ENCODE measurements at places on chromosomes 13 and 19. TPM values are rescaled to one million over a fixed set of nuclear protein-coding genes. Genes with fewer than 3 reads are reported as not detected.

GRCh38 chr13:36067746-36068381 is 63.3 kb downstream of the DCLK1 start:
- ATAC-seq, result no peak

GRCh38 chr13:108463340-108463739 is 166.1 kb upstream of the MYO16 start:
- no peak for ATAC-seq

GRCh38 chr13:91805605-91806004 is 407.2 kb downstream of the GPC5 start:
- ATAC-seq, result no peak

DNA sequence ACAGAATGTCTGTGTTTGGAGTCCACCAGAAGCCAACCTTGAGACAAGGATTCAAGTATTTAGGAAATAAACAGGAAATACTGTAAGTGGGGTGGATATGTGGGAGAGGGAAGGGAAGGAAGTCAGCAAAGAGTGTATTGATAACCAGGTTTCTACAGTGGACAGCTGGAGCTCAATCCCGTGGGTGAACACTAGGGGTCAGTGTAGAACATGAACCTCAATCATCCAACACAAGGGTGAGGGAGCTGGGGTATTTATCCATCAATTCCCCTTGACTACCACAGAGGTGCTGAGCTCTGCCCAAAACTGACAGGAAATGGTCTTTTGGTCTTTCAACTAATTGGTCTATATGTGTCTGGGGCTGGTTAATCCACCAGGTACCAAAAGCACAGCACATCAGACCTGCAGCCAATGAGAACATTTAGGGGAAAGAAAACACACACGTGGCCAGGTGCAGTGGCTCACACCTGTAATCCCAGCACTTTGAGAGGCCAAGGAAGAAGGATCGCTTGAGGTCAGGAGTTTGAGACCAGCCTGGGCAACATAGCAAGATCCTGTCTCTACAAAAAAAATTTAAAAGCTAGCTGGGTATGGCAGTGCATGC is 5.6 kb upstream of the SYDE1 start:
- ATAC-seq, result peak; percentile 28

DNA sequence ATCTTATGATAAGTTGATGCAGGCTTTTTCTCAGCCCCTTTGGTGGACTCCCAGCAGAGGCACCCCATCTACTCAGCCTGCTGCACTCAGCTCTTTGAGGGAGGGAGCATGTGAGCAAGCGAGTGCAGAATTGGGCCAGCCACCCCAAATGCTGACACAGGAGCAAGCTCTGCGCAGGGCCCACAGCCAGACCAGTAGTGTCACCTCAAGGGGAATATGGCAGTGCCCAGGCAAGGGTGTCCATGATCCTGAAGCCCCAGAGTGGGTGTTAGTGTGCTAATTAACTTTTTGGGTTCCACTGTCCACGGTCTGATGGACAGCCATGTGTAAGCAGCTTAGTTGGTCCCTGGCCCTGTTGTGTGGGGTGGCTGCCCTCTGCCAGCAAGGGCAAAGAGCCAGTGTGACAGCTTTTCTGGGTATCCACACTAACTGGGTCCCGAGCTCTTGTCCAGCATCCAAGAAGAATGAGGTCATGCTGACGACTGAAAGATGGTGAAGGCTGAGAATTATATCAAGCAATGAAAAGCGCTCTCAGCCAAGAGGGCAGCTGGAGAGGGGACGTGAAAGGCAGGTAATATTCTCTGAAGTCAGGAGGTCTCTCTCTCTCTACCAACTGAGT is 898.3 kb upstream of the PCDH9 start:
- no peak for ATAC-seq

The ANGPTL8 gene
- not detected for total RNA-seq

- no peak for ATAC-seq
These were observed 363 bp downstream of the CACNA1A start for GRCh38 chr19:13505761-13506470.

The DLL3 gene
- not detected for total RNA-seq

GRCh38 chr13:20513466-20513995 is 12.1 kb downstream of the CRYL1 start:
- no peak for ATAC-seq

The NCAN gene
- not detected for total RNA-seq

- no peak for ATAC-seq
These were observed 61.8 kb downstream of the URI1 start for GRCh38 chr19:30003866-30004265.

DNA sequence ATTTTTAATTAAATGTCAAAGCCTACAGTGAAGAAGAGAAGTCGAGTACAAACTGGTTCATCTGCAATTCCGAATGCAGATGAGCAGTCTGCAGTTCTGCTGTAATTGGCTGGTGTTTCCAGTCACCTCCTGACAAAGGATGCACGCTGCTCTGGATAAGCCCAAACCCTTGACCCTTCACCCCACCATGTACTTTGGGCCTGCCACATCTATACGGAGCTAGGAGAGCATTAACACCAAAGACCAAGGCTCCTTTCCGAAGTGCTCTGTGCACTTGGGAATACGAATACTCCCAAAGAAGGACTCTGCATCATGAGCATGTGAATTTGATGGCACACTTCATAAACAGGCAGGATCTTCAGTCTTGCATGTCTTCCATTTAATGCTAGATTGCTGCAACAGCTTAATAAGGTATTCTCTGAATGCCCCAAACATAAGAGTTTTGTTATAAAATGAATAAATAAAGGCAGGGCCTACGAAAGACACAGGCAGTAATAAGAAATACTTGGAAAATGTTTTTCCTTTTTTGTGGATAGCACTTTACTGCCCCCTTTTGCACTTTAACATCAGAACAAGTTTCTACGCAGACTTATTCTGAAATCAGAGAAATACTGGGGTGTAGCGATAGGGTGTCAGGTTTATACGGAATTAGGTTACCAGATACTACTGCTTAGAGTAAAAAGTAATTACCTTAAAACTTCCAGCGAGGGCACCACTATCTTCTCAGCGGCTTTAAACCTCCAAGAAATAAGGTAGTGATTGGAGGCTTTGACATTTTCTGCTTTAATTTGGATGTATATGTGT is 15.0 kb downstream of the EFNB2 start:
- ATAC-seq, result no peak

DNA sequence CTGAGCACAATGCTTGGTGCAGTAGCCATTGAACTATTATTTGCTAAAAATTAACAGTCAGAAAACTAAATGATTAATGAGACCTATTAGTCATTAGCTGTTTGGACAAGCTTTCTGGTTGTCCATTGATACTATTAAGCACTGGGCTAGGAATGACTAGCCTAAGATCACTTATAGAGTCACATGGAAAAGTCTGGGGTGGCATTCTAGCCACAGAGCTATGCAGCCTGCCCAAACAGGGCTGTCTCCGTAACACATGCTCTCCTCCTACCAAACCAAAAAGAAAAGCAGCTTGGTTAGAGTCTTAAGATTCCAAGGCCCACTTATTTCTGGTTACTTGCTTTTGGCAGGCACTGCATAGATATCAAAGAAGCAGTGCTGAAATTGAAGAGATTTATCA is 193.5 kb upstream of the NBEA start:
- ATAC-seq, result peak; percentile 28

- no peak for ATAC-seq
These were observed 43.3 kb downstream of the NFIX start for GRCh38 chr19:13038306-13039210.

The ZGLP1 gene
- 1.0 TPM for total RNA-seq

GRCh38 chr19:53626486-53626885 is 5.3 kb upstream of the DPRX start:
- ATAC-seq, result no peak

GRCh38 chr13:113942591-113943103 is 31.2 kb downstream of the C13orf46 start:
- ATAC-seq, result no peak

The VSIG10L gene
- total RNA-seq, result 103 TPM

DNA sequence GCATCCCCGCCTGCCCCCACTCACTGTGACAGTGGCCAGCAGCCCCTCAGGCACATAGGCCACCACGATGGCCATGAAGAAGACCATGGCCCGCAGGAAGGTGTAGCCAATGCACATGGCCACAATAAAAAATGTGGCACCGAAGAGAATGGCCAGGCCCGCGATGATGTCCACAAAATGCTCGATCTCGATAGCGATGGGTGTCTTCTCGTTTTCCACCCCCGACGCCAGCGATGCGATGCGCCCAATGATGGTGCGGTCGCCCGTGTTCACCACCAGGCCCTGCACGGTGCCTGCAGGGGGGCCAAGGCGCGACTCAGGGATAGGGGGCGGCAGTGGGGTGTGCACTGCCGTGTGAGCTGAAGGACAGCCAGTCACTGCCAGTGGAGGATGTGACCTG is 3.7 kb downstream of the ATP4A start:
- no peak for ATAC-seq

DNA sequence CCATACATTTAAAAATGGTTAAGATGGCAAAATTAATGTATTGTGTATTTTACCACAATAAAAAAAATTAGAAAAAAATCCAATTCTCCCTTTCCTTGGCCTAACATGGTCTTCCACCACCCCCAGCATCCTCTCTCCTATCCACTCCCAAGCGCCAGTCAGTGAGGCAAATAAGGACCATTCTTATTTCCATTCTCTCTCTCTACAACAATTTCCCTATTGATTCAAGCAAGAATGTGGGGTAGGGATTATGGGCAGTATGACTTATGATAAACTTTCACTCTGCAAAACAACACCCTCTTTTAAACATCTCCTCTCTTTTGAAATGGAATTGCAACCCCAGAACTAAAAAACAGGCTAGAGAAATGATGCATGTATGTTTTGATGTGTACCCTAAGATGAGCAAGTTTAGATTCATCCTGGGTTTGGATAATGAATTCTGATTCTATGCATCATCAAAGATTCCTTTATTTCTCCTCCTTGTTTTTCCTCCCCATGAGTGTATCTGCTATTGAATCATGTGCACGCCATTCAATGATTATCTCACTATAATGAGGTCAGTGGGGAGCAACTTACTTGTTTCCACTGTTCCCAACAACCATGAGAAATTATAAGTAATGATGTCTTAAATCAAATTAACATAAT is 3.5 kb downstream of the STARD13 start:
- ATAC-seq, result no peak

DNA sequence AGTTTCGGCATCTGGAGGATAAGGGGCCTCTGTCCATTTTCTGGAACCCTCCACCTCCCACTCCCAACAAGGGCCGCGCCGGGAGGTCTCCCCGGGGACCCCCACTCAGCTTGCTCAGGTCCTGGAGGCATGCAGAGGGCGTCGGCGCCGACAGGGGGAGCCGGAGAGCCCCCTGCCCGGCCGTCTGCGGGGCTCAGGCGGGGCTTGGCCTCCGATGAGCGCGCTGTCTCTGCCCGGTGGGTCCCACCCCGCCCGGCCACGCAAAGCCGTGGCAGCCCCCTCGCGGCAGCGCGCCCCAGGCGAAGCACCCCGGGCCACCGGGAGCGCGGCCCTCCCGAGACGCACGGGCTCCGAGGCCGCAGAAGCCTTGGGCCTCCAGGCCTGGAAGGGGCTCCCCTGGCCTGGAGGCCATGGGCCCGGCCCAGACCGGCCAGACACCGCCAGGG is 149.7 kb upstream of the ZNF536 start:
- no peak for ATAC-seq

The NOVA2 gene
- 0.40 TPM for total RNA-seq

GRCh38 chr13:42048342-42048683 is at the start of gene DGKH:
Gene DGKH (plus strand): TSS chr13:42048648. CDS start chr13:42048774, 126 bp downstream.
- ATAC-seq, result peak; percentile 55

The GAPDHS gene
- total RNA-seq, result not detected
